ENCODE measurements at places on chromosomes 5 and 9. TPM values are rescaled to one million over a fixed set of nuclear protein-coding genes. Genes with fewer than 3 reads are reported as not detected.

DNA sequence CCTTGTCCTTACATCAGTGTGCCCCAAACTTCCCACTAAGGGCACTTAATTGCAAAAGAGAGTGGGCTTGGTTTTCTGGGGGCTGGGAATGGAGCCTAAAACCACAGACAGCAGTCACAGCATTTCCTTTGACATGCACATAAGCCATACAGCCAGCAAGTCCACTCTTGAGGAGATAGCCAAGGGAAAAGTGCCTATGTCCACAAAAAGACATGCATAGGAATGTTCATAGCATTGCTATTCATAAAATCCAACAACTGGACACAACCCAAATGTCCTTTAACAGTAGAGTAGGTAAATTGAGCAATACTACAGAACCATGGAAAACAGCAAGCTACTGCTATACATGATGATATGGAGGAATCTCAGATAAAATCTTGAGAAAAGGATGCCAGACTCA is 11.7 kb upstream of the FAT2 start:
- no peak overlapping the region for H3K4me3 ChIP-seq
- H3K36me3 ChIP-seq = no peaks in the 10 kb centered on the region
- no peaks in the 10 kb centered on the region for H3K27me3 ChIP-seq
- peaks cover 10% of the 10 kb centered on the region for H3K4me1 ChIP-seq
- no peak for DNase-seq

Gene FPGS
- 39.4 TPM for total RNA-seq

Gene C5orf63
- total RNA-seq = 6.8 TPM

GRCh38 chr5:81181576-81182316 is 51.4 kb upstream of the CKMT2 start:
- peak overlapping the region; percentile 95 for H3K27ac ChIP-seq
- H3K36me3 ChIP-seq = no peaks in the 10 kb centered on the region
- H3K27me3 ChIP-seq = no peaks in the 10 kb centered on the region
- H3K4me1 ChIP-seq = peaks cover 53% of the 10 kb centered on the region
- peak; percentile 47 for DNase-seq

DNA sequence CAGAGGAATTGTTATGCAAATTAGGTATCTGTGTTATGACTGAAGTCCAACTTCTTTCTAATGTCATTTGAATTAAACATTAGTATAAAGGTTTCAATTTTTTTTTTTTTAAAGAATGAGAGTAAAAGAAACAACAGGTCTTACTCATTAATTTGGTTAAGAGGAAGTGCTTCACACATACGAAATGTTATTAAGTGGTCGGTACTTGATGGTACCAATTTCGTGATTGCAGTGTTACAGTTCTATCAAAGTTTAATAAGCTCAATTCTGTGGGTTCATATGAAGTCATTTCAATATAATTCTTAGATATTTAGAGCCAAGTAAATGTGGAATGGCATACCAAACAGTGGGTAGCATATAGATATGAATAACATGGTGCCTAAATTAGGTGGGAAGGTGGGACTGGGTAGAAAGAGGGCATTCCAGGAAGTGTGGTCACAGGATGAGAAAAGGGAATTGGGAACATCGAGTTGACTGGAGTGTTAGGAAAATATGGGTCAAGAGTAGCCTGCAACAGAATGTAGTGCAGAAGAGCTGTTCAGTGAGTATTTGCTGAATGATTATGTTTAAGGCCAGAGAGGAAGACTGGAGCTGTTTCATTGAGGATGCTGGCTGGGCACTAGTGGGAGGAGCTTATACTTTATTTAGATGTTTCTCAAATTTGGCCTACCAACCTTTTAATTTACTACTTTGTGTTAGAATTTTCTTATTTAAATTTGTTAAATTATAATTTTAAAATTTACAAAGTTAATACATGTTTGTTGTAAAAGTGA is 34.1 kb upstream of the DHFR start:
- no peak overlapping the region for H3K27ac ChIP-seq
- DNase-seq = no peak
- H3K27me3 ChIP-seq = no peaks in the 10 kb centered on the region
- no peaks in the 10 kb centered on the region for H3K4me1 ChIP-seq
- peaks cover 29% of the 10 kb centered on the region for H3K36me3 ChIP-seq

- no peaks in the 10 kb centered on the region for H3K27me3 ChIP-seq
- no peak for DNase-seq
- H3K27ac ChIP-seq = no peak overlapping the region
- no peaks in the 10 kb centered on the region for H3K36me3 ChIP-seq
- H3K4me1 ChIP-seq = peaks cover 4% of the 10 kb centered on the region
- peak overlapping the region; percentile 94 for H3K4me3 ChIP-seq
These were observed 1.2 kb downstream of the TTLL11 start for GRCh38 chr9:122091682-122092592.

GRCh38 chr9:93951655-93952118 is 3.5 kb downstream of the BARX1 start:
- H3K36me3 ChIP-seq = no peaks in the 10 kb centered on the region
- H3K27ac ChIP-seq = no peak overlapping the region
- H3K4me3 ChIP-seq = no peak overlapping the region
- H3K27me3 ChIP-seq = no peaks in the 10 kb centered on the region
- DNase-seq = no peak
